ENCODE measurements at places on chromosomes 3 and 15.

- no peak for DNase-seq
Measured at GRCh38 chr15:52228921-52229320, 37.7 kb upstream of the GNB5 start.

GRCh38 chr3:64074060-64074459, 50.8 kb upstream of the PSMD6 start:
- DNase-seq: no peak

- no peak for DNase-seq
Measured at GRCh38 chr3:32841867-32842470, 24.2 kb downstream of the TRIM71 start.

DNA sequence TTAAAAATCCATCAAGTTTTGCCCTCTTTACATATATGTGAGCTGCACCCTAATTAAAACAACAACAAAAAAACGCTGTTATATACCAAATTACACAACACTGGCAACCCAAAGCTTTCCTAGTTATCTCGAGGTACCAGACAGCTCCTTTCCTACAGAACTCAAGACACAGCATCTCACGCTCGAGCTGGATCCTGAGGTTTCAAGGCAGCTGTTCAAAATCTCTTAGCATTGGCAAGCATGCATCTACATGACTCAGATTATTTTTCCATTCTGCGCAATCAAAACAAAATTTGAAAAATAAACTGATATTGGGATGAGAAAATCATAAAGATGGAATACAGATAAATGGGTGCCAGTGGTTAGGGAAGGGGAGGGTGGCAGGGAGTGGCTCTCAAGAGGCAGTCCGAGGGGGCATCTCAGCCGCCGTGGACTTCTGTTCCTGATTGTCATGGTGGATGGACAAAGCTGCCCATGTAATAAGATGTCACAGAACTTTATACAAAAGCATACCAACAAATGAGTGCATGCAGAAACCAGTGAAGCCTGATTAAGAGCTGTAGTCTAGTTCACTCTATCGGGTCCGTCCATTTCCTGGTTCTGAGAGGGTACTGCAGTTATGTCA, 91.5 kb downstream of the ADAMTS17 start:
- no peak for DNase-seq

DNA sequence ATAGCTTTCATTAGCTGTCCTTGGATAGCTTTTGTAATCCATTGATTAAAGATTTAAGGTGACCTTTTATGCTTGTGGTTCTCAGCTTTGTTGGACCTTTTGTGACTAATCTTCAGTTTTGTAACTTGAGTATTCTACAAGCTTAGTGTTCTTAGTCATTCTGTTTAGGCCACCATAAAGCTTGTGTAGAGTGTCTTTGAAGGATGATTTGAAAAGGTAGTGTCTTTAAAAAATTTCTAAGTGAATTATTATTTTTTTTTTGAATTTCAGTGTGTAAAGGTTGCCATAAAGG, 7.5 kb downstream of the MORF4L1 start:
- DNase-seq: no peak

All from RPMI8226 (cell line).